ENCODE measurements at places on chromosomes 4 and X.

DNA sequence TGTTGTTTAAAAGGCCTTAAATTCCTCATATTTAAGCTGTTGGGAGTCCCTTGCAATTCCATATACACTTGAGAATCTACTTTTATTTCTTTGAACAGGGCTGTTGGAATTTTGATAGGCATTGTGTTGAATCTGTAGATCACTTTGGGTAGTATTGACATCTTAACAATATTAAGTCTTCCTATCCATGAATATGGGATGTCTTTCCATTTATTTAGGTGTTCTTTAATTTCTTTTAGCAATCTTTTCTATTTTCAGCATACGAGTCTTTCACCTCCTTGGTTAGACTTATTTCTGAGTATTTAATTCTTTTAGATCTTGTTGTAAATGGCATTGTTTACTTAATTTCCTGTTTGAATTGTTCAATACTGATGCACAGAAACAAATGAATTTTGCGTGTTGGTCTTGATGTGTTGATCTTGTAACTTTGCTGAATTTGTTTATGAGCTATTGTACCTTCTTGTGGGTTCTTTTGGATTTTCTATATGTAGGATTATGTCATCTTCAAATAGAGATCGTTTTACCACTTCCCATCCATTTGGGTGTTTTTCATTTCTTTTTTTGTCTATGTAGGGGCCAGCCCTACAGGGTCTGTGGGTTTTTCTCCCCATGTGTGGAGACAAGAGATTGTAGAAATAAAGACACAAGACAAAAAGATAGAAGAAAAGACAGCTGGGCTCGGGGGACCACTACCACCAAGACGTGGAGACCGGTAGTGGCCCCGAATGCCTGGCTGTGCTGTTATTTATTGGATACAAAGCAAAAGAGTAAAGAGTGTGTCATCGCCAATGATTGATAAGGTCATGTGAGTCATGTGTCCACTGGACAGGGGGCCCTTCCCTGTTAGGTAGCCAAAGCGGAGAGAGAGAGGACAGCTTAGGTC, 18.2 kb upstream of the CTBP1 start:
- no peak for DNase-seq

DNA sequence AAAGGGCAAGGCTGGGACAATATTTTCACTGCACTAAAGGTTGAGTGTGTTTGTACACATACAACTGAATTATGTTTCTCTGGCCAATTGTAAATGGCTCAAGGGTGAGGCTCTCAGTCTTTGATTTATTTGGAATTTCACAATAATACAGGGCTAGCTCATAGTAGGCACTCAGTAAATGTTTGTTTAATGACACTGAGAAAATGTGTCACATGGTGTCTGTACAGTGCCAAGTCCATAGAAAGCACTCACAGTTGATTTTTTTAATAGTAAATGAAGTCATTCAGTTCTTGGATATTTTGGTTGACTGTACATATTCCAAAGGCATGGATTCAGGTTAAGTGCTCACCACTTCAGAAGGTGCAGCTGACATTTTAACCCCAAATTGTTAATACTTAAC, 176.4 kb downstream of the IL1RAPL2 start:
- DNase-seq = no peak

DNA sequence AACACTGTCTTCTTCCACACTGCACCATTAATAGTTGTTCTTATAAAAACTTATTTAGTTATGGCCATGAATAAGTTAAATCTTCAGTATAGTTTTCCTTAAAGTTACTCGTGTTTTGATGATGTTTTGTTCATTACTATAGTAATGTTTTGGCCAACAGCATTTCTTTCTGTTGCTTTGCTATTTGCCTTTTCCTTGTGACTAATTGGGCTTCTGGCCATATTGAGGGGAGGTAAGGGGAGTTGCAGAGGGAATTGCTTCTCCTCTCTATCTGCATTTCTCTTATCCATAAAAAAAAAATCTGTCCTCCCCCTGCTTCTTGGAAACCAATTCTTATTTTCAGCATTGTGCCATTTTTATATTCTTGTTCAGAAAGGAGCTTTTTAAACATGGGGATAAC, 42.7 kb upstream of the ZCCHC12 start:
- DNase-seq = no peak

- no peak for DNase-seq
Measured at GRCh38 chrX:56228914-56229313, 3.2 kb upstream of the KLF8 start.

DNA sequence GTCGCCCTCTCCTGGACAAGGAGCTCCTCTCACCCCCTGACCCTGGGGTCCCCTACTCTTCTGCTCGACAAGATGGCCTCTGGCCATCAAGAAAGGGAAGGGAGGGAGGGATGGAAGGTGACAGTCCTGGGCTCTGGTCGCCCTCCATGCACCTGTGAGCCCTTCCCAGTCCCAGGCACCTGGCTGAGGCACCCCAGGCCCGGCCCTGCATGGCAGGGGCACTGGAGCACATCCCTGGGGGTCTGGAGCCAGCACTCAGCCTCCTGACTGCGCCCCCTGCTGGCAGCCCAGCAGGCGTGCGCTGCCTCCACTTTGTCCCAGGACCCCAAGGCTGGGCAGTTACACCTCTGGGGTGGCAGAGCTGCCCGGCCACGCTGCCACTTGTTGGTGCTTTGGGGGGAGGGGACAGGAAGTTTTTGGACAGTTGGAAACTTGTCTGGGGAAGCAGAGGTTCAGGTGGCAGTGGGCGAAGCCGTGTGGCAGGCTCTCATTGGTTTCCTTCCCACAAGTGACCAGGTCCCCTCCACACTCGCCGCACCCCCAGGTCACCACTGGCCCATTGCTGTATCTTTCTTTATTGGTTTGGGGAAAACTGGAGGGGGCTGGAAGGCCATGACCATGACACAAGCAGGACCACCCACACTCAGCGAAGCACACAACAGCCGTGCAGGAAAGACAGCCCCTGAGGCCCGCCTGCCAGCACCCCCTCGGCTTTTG, 4.3 kb downstream of the PNCK start:
- peak; percentile 68 for DNase-seq

DNA sequence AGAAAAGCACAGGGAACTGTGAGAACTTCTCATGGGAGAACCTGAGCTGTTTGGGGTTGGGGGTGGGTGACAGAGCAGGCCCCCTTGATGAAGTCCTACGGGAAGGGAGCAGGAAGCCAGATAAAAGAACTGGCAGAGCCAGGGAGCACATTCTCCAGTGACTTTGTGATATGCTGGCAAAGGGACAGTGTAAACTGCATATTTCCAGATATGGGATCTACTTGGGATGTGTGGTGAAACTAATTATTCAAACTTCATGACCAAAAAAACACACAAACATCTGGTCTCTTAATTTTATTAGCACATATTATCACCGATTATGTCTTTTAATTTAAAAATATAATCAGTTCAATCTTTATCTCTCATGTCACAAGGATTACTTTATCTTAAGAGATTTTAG, 266.0 kb downstream of the PAPSS1 start:
- DNase-seq = no peak

DNA sequence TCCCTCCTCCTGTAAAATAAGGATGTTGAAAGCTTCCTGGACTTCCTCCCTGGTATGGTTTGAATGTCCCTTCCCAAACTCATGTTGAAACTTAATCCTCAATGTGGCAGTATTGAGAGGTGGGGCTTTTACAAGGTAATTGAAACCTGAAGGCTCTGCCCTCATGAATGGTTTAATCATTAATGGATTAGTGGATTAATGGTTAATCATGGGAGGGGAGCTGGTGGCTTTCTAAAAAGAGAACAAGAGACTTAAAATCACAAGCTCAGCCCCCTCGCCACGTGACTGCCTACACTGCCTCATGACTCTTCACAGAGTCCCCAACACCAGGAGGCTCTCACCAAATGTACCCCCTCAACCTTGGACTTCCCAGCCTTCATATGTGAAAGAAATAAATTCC, 124.6 kb upstream of the ANXA3 start:
- no peak for DNase-seq

GRCh38 chr4:40719008-40719623, 30.6 kb upstream of the NSUN7 start:
- DNase-seq = no peak

GRCh38 chr4:154417373-154417673, 74.3 kb downstream of the DCHS2 start:
- no peak for DNase-seq

- no peak for DNase-seq
Measured at GRCh38 chrX:75638332-75638731, 115.5 kb upstream of the ZDHHC15 start.

DNA sequence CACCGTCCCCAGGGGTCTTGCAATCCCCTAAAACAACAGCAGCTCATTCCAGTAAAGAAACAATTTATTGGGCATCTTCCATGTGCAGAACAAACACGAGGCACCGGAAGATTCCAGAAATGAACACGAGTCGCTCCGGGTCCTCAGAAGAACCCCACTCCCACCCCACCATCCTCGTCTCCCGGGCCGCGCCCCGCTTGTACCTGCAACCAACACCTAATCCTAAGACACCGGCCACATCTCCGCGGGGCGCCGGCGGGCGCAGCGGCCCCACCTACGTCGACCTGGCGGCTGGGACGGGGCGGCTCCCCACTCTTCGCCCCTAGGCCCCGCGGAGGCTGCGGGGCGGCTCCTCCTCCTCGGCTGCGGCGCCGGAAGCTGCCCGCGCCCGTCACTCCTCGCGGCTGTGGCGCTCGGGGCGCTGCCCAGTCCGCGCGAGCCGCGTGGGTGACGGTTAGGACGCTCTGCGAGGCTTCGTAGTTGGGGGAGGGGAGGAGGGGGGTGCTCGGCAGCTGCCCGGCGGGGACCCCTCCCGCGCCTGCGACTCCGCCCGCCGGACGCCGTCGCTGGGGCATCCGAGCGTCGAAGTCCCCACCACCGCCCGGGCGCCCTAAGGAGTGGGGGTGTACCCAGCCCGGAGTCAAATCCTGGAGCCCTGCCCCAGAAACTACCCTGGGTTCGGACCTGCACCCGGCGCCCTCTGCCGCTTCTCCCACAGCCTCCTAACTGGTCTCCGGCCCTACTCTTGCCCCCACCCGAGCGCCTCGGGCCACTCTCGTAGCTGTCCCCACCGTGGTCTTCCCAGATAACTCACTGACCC, at the start of gene CCDC158:
Gene CCDC158 (minus strand): TSS at position 380 of the 820 bp plus-strand sequence. CDS start 17,934 bp downstream, outside the sequence.
- DNase-seq = no peak

- DNase-seq = no peak
Measured at GRCh38 chrX:54246866-54247265, 63.8 kb upstream of the FAM120C start.

GRCh38 chr4:81494031-81494431, 22.3 kb upstream of the RASGEF1B start:
- no peak for DNase-seq

DNA sequence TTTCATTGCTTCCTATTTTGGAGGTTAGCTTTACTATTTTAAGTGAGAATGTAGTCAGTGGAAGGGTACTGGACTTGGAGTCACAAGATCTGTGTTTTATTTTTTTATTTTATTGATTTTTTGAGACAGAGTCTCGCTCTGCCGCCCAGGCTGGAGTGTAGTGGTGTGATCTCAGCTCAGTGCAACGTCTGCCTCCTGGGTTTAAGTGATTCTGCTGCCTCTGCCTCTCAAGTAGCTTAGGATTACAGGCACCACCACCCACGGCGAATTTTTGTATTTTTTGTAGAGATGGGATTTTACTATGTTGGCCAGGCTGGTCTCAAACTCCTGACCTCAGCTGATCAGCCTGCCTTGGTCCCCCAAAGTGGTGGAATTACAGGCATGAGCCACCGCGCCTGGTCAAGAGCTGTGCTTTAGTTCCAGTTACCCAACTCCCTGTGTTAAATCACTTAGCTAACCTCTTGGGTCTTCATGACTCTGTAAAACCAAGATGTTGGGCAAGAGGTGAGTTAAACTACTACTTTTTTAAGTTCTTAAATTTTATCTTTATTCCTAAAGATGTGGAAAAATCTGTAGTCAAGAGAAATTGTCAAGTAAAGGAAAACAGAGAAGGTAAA, 11.2 kb downstream of the USP9X start:
- DNase-seq = no peak

GRCh38 chrX:71057848-71058530, 10.1 kb downstream of the SNX12 start:
- DNase-seq = no peak

DNA sequence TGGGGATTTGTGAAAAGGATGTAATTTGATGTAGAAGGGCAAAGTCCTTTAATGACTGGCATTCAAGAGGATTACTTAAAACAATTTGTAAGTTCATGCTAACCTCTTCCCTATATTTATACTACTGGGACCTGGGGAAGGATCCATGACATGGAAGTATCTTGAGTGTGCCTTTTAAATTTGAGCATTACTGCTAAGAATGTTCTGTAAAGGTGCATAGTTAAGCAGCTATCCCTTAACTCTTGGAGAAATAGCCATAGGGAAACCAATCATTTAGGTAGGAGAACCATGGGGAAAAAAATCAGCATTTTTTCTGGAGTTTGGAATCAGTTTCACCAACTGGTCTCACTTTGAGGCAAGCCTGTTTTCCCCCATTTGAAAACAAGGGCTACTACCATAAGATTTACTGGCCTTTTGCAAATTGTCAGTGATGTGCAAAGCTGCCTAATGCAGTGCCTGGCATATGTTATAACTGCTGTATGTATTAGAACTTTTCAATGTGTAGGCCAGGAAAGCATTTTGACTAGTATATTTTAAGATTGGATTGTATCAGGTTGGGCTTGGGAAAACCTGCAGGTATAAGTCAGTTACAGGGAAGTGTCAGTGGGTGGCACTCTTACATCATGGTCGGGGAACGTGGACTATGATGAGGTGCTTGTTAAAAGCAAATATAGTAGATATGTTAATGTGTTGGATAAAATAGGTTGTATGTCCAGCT, 72.1 kb downstream of the PRSS12 start:
- DNase-seq = peak; percentile 23

Data from K562 (cell line).